ENCODE measurements at places on chromosomes 7 and 10.

- no peak for DNase-seq
These were observed 136.0 kb downstream of the COL28A1 start for GRCh38 chr7:7399707-7400106.

- no peak for DNase-seq
These were observed 11.3 kb downstream of the CHCHD3 start for GRCh38 chr7:133070562-133070961.

DNA sequence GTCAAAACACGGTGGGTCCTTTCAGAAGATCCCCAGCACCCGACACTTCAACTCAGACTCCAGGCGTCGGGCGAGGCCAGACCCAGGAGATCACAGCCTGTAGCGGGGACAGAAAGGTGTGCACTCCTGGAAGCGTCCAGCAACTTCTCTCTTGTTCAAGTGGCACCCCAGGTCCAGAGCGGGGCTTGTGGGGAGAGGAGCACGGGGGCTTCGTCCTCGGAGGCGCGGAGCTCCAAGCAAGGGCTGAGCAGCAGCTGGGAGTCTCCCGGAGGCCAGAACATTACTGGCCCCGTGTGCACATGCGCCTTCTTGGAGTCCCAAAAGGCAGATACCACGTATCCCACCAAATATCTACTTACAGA is 54.9 kb downstream of the ZRANB1 start:
- DNase-seq: no peak

DNA sequence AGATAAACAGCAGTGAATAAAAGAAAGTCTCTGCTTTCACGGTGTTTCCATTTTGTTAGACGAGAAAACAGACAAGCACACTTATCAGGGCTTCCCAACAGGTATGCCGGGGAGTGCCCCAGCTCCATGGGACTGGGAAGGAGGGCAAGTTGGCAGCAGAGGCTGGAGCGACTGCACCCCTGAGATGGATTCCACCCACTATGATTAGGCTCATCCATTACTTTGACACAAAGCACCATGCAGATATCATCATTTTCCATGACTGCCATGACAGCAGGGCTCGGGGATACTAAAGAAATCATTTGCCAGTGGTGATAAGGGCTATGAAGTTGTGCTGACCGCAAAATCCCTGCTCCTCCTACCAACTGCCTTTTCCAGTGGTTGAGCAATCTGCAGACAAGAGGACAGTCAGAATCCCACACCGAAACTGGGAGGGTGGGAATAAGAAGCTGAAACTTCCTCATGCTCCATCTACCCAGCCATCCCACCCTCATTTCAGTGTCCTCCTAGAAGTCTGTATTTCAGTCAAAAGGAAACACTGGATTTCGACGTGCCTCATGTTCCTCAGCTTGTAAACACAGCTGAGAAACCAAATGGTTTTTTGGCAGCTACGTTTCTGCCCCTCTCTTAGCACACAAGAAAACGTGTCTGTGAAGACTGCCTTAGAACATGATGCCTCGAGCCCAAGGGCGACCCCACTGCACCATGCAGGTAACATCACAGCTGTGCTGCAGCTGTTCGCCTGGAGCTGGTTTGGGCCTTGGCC is 15.5 kb downstream of the CREB3L2 start:
- no peak for DNase-seq

DNA sequence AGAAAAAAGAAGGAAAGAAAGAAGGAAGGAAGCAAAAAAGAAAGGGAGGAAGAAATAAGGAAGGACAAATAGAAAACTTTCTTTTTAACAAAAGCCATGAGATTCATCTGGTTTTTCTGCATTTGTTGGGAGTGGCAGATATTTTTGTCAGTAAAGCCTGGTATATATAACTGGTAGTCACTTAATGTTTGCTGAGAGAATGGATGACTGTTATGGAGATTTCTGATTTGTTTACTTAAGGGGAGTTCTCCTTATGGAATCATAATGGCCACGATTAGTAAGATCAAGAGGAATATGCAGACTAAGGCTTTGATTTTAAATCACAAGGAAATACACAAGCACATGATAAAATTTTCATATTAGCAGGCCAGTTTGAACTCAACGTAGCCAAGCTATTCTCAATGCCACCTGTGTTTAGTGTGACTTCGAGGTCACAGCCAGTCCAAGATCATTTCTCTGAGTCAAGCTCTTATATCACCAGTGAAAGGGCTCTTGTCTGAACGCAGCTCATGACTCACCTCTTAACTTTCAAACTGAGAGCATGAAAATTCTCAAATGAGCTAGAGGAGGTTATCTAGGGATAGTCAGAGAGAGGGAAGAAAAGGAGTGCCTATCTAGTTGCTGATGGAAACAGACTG is 445.1 kb upstream of the ZMIZ1 start:
- no peak for DNase-seq

DNA sequence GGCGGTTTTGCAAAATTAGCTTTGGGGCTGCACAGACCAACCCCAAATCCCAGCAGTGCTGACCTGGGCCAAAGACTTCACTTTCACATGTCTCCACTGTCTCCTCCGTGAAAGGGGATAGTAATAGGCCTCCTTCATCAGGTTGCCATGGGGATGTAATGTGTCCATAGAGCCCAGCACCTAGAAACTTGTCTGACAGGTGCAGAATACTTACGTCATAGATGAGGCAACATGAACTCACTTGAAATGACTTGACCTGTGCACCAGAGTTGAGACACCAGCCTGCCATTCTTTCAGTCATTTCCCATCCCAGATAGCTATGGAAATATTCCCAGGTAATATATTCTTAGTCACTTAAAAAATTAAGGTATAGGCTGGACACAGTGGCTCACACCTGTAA is 94.2 kb downstream of the INSYN2A start:
- DNase-seq: no peak

DNA sequence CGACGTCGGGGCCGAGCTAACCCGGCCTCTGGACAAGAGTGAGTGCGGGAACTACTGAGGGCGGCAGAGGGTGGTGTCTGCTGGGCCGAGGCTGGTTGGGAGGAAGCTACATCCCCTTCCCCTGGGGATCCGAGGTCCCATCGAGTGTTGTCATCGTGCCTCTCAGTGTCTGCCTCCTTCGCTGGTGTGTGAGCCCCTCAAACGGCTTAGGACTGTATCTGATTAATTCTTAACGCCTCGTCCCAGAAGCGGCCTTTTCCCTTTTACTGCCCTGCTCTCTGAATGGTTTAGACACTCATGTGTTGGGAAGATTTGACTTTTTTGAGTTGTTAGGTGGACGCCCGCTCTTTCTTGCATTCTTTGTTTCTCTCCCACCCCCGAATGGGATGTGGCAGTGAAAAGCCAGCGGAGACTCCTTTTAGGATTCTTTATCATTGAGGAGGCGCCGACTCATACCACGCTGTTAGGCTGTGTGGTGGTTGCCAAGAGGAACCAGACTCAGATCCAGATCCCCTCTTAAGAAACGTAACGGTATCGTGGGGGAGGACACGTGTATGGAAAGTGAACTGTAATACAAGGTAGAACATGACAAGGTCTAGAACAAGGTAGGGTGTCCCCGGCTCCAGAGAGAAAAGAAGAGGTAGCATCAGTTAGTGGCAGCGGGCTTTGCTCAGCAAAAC is 631 bp downstream of the SUPV3L1 start:
- DNase-seq: peak; percentile 11

- peak; percentile 42 for DNase-seq
These were observed 77.0 kb upstream of the FAM20C start for GRCh38 chr7:115274-115911.

DNA sequence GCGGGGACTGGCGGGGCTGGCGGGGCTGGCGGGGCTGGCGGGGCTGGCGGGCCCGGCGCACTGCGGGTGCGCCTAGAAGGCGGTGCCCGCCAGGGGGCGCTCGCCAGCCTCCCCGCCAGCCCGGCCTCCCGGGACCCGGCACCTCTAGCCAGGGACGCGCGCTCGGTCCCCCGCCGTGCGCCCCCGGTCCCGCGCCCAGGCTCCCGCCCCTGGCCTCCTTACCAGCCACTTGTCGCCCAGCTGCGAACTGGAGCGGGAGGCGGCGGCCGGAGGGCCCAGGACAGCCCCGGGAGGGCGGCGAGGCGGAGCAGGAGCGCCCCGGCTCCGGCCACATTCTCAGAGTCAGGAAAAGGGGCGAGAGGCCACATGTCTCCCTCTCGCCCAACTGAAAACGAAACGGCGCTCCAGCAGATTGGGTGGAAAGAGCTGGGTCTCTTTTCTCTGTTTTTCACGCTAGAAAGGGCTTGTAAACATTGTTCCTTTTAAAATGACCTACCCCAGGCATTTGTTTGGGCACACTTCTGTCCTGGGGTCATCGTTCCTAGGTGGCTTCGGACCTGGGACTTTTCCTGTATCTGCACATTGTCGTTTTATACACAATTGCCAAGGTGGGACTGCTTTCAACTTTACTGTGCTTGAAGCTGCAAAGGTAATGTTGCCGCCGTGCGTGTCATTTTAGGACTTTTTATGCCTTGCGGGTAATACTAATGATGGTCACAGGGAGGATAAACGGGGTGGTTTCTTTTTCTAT is 378 bp upstream of the PRKCQ start:
- DNase-seq: peak; percentile 83

DNA sequence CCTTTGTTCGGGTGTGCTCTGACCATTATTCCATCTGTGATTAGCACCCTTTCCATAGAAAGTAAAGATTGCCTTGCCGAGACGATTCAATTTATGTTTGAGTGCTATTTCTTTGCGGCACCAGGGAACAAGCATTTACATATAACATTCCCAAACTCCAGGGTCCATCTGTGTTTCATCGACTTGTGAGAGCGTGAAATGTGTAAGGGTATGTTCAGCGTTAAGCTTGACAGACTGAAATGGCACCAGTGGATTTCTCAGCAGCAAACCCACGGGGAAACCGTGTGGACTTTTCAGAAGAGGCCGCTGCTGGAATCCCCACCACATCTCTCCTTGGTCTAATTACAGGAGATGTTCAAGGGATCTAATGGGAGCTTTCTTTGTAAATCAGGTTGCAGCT is 270.5 kb downstream of the TCERG1L start:
- no peak for DNase-seq

GRCh38 chr7:41817386-41817785 is 114.5 kb upstream of the INHBA start:
- DNase-seq: peak; percentile 40

- DNase-seq: peak; percentile 62
These were observed 20.4 kb downstream of the GRID2IP start for GRCh38 chr7:6530626-6531491.

DNA sequence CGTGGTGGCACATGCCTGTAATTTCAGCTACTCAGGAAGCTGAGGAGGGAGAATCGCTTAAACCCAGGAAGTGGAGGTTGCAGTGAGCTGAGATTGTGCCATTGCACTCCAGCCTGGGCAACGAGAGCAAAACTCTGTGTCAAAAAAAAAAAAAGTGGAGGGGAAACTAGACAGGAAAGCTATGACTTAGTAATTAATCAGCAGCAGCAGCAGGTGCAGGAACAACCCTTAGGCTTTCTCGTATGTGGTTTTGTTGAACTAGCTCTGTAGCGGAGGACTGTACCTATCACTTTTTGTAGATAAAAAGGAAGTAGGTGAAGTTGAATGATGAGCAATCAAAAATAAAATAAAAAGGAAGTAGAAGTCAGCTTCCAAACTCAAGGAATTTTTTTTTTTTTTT is 76.9 kb upstream of the KMT2C start:
- peak; percentile 5 for DNase-seq

All from hematopoietic multipotent progenitor cell (in vitro differentiated cells).